ENCODE measurements at places on chromosomes 6 and 20. TPM values are rescaled to one million over a fixed set of nuclear protein-coding genes. Genes with fewer than 3 reads are reported as not detected.

The ME1 gene
- 83.6 TPM for total RNA-seq

DNA sequence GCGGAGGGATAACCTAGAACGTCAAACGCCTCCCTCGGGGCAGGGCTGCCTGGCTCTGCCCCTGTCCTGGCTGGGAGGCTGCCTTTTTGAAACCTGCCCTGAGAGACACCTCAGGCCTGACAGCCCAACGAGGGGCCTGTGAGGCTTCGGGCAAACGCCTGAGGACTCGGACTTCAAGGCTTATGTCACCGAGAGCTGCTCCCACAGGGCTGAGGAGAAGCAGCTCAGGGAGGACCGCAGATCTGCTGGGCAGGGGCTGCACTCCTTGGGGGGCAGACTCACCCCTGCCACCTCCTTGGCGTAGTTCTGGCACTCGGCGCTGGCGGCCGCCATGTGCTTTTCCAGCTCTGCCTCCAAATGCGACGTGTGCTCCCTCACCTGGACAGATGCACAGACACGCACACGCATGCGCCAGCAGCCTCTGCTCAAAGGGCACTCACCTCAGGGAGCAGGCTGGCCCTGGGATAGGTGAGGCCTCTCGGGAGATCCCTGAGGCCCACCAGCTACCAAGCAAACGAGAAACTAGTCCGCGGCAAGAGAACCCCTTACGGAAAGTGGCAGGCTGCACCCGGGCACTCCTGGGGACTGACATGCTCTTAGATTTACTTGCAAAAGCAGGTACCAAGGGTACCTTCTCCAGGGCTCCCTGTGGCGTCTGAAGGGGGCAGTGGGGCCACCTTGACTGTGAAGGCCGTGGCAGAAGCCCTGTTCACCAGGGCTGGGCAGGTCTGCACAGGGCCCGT, 49.6 kb downstream of the DSTN start:
- no peak for DNase-seq

The KCNK15 gene
- total RNA-seq = 0.59 TPM

- no peak for DNase-seq
Measured at GRCh38 chr20:46438156-46438750, 31.8 kb upstream of the ELMO2 start.

The CLDN20 gene
- not detected for total RNA-seq

DNA sequence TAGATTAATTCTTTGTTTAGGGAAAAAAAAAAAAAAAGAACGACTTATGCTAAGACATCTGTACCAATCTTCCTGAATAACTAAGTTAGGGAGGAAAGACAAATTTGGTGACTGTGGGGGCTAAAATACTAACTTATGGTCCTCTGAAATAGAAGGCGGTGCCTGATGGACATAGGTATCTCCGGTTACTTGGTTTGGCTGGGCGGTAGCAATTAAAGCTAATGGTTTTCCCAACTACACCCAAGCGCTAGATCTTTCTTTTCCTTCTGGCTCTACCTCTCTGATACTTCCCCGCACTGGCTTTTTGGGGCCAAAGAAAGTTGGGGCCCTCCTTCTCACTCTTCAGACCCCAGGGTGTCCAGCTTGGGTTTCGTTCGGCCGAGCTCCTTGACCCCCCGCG, 1.0 kb upstream of the RBM24 start:
- DNase-seq = no peak

- no peak for DNase-seq
Measured at GRCh38 chr20:31698243-31698802, 24.3 kb downstream of the BCL2L1 start.

The CAP2 gene
- 90.4 TPM for total RNA-seq

The IL17A gene
- not detected for total RNA-seq

- DNase-seq = no peak
Measured at GRCh38 chr6:85402071-85402470, 47.8 kb upstream of the NT5E start.

The MACROD2 gene
- 3.2 TPM for total RNA-seq

The SIM1 gene
- 3.8 TPM for total RNA-seq

GRCh38 chr20:16003310-16003709, 569.9 kb downstream of the KIF16B start:
- DNase-seq = no peak

DNA sequence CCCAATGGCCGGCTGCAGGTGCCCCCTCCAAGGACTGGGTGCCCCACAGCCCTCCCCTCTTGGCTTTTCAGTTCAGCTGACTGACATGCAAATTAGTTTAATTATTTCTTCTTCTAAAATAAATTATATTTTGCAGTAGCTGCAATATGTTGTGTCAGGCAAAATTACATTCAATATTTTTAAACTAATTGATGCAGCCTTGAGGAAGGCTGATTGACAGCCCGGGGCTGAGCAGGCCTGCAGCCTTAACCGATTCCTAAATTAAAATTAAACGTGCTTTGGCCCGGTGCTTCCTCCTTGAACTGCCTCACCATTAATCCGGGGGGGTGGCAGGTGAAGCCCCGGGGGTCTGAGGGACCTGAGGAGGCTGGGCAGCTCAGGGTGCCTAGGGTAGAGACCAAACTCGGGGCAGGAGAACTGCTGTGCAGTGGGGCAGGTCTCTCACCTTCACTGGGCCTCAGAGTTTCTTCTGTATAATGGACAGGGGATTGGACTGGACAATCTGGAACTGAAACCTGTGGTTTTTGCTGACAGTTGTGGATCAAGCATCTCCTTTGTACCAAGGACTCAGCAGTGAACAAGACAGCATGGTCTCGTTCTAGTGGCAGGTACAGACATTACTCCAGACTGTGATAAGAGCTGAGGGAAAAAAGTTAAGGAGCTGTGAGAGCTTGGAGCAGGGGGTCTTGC, 72.5 kb downstream of the CD40 start:
- DNase-seq = no peak

DNA sequence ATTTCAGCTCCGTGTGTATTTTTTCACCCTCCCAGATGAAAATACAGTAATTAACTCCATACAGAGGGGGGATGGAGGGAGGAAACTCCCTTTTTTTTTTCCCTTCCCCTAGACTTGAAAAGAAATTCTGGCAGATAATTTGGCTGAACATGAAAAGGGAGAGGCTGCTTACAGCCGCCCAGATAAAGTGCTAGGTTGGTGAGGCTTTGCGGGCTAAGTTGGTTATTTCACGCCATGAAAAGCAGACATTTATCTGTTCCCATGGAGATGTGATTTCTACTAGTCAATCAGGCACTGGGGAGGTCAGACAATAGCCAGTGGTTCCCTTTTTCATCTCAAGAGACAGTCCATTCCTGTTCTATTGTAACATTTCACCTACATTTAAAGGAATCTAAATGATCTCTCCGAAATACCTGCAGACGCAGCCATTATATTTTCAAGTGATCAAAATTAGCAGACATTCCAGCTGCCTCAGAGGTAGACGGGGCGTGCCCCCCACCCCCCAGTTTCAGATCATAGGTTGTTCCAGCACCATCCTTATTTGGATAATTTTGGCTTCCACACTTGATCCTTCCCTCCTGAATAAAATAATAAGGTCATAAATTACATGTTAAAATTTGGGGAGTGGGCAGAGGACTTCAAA, 143.9 kb upstream of the ZNF217 start:
- no peak for DNase-seq

DNA sequence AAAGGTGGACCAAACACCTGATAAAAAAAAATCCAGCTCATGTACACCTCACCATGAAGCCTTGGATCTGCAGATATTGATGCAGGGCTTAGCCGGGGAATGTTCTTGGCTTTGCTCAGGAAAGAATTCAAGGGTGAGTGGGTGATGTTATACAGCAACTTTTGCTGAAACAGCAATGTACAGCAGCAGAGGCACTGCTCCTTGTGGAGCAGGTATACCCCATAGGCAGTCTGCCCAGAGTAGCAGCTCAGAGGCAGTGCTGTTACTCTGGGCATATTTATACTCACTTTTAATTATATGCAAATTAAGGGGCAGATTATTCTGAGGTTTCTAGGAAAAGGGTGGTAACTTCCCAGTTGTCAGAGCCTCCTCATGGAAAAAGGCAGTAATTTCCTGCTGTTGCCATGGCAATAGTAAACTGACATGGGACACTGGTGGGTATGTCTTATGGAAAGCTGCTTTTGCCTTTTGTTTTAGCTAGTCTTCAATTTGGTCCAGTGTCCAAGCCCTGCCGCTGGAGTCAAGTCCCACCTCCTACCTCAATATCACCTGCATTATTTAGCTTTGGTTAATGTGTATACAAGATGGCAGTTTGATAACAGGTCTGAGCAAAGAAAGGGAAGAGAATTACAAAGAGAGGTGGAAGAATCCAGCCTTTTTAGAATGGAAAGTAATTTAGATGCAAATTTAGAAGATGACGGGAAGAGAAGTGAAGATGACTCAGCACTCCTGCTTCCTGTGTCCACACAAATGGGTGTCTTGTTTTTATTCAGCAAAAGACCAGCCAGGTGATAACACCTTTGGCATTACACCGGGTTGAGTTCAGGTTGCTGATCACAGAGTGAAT, 110.1 kb upstream of the JAG1 start:
- no peak for DNase-seq

The SMLR1 gene
- not detected for total RNA-seq

The CHMP4B gene
- 122 TPM for total RNA-seq

GRCh38 chr6:18171871-18172270, 16.6 kb downstream of the KDM1B start:
- DNase-seq = no peak

The FERMT1 gene
- total RNA-seq = 2.1 TPM

DNA sequence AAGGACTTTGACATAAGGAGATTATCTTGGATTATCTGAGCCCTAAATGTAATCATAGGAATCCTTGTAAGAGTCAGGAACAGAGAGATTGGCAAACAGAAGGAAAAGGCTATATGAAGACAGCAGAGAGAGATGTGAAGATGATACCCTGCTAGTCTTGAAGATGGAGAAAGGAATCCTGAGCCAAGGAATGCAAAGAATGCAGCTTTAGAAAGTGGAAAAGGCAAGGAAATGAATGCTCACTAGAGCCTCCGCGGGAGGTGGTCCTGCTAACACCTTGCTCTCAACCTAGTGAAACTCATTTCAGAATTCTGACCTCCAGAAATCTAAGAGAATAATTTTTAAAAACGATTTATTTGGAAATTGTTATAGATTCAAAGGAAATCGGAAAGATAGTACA, 117.1 kb downstream of the TBXT start:
- no peak for DNase-seq

- DNase-seq = no peak
Measured at GRCh38 chr6:130840050-130840449, 12.8 kb downstream of the SMLR1 start.

The SUMO4 gene
- 1.5 TPM for total RNA-seq

The TBC1D32 gene
- 8.9 TPM for total RNA-seq

DNA sequence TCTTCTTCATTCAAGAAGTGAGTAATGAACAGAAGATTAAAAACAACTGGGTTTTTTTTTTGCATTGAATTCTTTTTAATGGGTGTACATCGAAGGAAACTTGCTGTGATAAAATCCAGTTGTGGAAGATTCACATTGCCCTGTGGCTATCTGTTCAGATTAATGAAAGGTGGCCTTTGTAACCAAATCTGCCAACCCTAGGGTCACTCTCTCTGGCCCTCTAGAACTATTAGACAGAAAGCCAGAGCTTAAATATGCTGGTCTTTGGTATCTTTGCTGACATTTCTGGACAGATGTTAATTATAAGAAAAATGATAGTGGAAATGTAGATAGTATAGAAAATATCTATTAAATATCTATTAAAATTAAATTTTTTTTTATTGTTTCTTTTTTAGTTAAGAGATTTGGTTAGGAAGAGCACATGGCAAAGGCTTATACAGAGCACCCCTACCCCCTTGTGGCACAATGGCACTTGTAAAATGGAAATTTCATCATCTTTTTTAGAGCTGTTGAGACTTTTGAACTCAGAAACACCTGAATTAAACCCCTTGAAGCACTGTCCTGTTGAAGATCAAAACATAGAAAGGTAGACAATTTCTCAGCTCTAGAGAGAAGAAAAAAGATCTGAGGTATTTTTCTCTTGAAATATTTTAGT, 572.5 kb downstream of the PKHD1 start:
- DNase-seq = no peak

GRCh38 chr6:165963750-165964149, 203.9 kb downstream of the TBXT start:
- DNase-seq = no peak

GRCh38 chr6:29976253-29976587, 33.9 kb downstream of the HLA-A start:
- DNase-seq = no peak

The UBE2V1 gene
- total RNA-seq = 79.8 TPM

The CCN6 gene
- total RNA-seq = not detected

DNA sequence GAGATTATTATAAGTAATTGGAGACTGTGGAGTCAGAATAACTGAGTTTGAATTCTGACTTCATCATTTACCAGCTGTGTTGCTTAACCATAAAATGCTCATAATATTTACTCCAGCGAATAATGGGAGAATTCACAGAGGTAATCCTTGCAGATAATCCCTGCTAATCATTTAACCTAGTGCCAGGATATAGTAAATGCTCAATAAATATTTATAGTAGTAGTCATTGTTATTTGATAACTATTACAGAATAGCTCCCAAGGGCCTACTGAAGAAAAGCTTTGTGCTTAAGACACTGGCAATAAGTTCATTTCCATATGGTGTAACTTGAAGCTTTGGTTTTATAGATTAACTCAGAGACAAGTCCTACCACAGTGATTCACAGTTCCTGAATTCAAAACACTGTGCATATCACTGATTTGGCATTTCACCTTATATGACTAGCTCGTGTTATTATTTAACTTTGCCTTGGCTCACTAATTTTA, 208.8 kb upstream of the PLCB4 start:
- DNase-seq = no peak

DNA sequence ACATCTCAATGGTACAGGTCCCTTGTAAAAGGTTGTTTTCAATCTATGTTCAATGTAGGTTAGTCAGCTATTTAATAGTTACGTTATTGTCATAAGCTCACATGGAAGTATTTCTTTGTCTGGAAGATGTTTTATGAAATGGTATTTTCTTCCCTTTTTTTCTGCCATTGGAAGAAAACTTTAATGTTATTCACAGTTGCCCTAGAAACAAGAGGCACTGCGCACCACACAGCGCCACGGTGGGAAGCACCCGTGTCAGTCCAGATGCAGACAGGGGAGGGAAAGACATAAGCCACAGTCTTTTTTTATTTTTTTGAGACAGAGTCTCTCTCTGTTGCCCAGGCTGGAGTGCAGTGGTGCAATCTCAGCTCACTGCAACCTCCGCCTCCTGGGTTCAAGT, 82.1 kb downstream of the GCNT2 start:
- no peak for DNase-seq

DNA sequence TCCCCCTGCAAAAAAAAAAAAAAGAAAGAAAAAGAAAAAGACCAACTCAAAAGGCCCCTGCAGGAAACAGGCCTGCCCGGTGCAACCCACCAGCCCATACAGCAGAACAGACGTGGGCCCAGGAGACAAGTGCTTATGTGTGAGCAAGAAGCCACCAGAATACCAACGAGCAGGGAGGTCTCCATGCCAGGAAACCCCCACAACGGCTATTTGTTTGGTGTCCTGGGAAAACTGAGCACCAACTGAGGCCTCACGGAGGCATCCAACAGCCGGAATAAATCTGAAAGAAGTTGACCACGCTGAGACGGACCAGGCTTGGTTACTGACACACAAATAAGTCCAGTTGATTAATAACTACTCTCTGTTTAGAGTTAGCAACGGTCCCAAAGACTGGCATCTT, 29.7 kb downstream of the PTPRT start:
- DNase-seq = no peak

The BTNL2 gene
- not detected for total RNA-seq
